ENCODE measurements at places on chromosomes 3 and 15.

DNA sequence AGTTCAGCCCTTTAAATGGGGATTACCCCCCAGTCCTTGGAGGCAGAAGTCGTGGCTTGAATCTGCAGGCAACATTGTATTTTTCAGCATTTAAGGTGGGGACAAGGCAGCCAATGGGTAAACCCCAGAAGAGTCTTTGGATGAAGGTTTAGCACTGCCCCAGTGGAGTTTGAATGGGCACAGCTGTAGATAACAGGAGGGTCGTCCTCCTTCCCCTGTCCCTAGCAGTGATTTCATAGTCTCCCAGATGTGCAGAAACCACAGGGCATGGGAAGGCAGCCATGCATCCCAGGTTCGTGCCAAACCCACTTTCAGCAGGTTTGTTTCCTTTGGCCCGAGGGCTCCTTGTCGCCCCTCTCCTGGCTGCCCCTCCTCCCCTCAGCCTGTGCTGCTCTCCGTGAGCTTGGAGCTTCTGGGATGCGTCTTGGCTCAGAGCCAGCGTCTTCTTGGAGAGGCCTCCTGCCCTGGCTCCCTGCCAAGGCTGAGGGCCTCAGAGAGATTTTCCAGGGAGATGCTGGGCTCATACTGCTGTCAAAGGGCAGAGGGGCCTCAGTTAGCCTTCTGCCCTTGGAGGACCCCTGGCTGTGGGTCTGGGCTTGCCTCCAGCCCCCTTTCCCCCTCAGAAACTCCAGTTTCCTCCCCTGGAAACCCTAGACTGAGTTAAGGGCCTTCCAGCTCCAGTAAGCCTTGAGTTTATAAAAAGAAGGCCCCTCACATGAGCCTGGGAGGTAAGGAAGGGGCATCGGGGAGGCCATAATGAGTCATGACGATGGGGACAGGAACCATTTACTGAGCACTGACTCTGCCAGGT lies 48.9 kb upstream of the POLG start:
- DNase-seq, result no peak

DNA sequence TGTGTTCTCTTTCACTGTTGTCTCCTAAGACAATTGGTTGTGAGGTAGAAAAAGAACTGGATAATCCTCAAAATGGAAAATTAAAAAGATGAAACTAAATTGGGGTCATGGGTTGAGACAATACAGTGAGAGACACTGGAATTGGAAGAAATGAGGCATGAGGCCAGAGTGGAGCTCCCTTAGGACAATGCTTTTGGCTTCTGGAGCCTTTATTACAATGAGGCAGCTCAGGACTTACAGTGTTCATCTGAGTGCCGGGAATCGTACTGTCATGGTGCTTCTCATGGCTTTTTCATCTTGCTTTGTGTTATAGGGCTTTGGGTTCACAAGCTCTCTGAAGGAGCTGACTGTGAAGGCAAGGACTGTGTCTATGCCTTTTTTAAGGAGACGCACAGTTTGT lies 293.5 kb downstream of the SOX2 start:
- DNase-seq, result no peak

DNA sequence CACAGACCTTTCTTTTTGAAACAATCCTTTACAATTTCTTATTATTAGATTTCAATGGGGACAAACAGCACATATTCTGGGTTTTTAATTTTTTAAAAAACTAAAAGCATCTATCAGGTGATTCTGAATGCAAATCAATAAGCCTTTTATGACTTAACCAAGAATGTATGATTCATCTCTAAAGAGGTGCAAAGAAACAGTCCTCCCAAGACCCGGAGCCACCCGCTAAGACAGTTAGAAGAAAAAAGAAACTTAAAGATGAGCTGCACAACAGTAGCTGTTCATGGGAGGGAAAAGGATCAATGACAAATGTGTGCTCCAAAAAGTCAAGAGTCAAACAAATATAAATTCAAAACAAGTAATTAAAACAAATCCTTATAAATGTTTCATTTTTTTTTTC lies 319.5 kb downstream of the THSD4 start:
- no peak for DNase-seq

DNA sequence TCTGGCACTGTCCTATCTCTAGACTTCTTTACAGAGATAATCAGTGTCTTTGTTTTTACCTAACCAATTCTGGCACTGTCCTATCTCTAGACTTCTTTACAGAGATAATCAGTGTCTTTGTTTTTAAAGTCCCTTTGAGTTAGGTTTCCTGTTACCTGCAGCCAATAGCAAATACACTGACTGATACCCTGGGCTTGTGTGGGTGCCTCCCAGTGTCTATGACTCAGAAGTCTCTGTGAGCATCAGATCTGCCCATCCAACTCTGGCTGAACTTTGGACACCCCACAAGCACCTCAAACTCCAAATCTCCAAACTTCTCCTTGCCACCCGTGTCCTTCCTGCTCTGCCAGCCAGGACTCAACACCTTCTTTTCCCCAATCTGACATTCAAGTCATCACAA lies 30.4 kb downstream of the SLC41A3 start:
- no peak for DNase-seq

DNA sequence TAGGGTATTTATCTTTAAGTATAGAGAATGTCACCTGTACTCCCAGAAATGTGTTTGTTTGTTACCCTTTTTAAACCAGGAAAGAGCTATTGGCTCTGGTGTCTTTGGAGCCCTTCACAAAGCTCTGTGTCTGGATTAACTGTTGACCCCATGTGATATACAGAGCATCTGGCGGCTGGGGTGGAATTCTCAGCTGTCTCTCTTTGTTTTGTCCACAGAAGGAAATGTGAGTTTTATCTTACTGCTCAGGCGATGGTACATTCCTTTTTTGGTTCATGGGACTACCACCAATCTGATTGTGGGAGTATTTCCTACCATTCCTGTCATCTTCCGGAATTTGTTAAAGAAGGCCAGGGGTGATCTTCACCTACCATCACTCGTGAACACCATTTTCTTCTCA lies 120.3 kb downstream of the AKAP13 start:
- DNase-seq, result no peak

- DNase-seq, result no peak
Observed at GRCh38 chr3:11304175-11304574, 32.0 kb downstream of the ATG7 start.

All from activated T-helper 1 cell treated with anti-CD3 and anti-CD28 coated beads, Interleukin-2, amount 50 U/mL, for 16 hours (primary cell).